ENCODE measurements at places on chromosomes 2 and 18.

DNA sequence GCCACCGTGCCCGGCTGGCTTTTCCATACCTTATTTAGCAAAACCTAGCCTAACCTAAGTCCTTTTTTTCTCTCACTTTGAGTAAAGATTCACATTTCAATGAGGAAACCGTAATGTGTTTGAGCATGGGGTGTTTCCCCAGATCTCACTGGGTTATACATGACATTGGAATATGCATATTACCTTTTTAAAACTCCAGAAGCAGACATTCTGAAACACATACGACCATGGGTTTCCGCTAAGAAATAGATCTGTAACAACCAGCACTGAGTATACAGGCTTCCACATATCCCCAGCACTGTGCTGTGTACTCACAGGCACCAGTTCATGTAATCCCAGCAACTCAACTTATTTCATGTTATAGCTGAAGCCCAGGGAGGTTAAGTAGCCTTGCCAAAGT, 41.0 kb upstream of the FOSL2 start:
- peaks cover 32% of the 10 kb centered on the region for H3K4me1 ChIP-seq
- H3K4me3 ChIP-seq = no peak overlapping the region
- H3K36me3 ChIP-seq = no peaks in the 10 kb centered on the region

DNA sequence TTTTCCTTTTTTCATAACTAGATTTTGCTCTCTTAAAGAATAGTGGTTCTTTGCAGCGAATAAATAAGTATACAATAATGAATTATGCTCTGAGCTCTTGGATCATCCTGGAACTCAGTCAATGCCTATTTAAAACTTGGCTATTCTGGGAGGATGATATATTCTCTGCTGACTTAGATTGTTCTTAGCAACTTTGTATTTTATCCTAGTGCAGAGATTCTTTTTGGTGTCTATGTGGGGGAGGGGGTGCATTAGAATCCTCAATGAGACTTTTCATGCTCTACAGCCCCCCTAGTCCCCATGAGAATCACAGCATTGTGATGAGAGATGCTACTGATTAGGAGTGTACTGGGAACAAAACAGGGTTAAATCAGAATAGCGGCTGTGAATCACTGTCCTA, 8.8 kb upstream of the FAM98A start:
- DNase-seq = no peak
- no peak overlapping the region for H3K4me3 ChIP-seq

DNA sequence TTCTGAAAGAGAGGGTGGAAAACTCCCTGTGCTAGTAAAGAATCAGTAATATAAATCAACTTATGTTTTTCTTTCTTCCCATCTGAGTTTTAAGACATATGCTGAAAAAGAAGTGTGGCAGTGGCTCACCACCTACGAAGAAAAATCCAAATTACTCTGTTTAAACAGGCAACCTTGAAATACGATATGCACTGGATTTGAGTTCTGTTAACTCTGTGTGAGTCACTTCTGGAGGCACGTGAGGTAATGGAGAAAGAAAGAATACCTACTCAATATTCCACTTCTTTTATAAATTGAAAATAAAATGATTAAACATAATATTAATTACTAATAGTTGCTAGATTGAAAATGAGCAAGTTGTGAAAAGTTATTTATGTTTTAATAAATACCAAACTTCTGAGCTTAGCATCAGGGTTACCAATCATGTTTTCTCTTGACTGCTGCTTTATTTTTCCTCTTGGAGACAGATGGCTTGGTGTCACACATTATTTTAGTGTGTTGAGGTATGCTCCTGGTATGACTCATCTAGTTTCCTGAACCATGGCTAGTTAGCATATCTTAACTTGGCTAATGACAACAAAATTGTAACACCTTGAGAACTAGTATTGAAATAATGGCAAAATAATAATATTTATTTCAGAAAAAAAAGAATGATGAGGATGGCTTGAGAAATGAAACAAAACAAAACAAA, 1705.5 kb upstream of the PIK3C3 start:
- no peak overlapping the region for H3K27ac ChIP-seq
- DNase-seq = no peak
- no peak overlapping the region for H3K4me3 ChIP-seq
- H3K27me3 ChIP-seq = no peaks in the 10 kb centered on the region
- H3K4me1 ChIP-seq = no peaks in the 10 kb centered on the region

DNA sequence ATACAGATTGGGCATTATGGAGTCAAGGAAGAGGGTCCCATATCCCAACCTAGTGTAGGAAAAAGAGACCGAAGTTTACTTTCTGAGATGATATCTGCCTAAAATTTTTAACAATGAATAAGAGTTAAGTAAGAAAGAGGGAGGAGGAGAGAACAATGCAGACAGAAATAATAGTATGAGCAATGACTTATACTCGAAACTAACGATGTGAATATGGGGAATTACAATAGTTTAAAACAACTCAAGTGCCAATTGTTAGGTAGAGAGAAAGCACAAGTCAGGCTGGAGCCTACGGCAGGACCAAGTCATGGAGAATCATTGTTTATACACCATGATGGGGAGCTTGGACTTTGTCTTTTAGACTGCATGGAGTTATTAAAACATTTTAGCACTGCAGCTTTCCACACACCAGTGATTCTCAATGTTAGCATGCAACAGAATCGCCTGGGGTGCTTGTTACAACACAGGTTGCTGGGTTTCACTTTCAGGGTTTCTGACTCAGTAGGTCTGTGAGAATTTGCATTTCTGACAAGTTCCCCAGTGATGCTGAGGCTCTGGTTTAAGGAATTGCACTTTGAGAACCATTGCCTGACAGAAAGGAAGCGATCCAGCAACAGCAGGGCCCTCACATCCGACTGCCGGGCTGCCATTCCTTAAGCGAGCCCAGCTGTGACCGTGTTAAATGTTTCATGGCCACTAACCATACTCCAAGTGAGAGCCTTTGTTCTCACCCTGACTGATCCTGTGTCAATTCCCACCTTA, 511.2 kb downstream of the DCDC2C start:
- no peak for DNase-seq
- no peaks in the 10 kb centered on the region for H3K27me3 ChIP-seq
- H3K4me3 ChIP-seq = no peak overlapping the region

GRCh38 chr2:26840937-26841610, 6.9 kb upstream of the DPYSL5 start:
- H3K4me3 ChIP-seq = no peak overlapping the region
- no peaks in the 10 kb centered on the region for H3K36me3 ChIP-seq
- peak; percentile 9 for DNase-seq
- no peak overlapping the region for H3K27ac ChIP-seq

GRCh38 chr2:234487356-234487755, 9.5 kb downstream of the ARL4C start:
- DNase-seq = no peak
- H3K4me1 ChIP-seq = no peaks in the 10 kb centered on the region
- H3K27ac ChIP-seq = no peak overlapping the region
- peaks cover 1% of the 10 kb centered on the region for H3K27me3 ChIP-seq
- no peaks in the 10 kb centered on the region for H3K36me3 ChIP-seq
- no peak overlapping the region for H3K4me3 ChIP-seq
